Esophagus squamous epithelium (tissue), 5 donors: ENCODE measurements at places on chromosomes 4 and X.

GRCh38 chrX:33357606-33358005, 146.3 kb upstream of the DMD start:
- DNase-seq, result no peak

DNA sequence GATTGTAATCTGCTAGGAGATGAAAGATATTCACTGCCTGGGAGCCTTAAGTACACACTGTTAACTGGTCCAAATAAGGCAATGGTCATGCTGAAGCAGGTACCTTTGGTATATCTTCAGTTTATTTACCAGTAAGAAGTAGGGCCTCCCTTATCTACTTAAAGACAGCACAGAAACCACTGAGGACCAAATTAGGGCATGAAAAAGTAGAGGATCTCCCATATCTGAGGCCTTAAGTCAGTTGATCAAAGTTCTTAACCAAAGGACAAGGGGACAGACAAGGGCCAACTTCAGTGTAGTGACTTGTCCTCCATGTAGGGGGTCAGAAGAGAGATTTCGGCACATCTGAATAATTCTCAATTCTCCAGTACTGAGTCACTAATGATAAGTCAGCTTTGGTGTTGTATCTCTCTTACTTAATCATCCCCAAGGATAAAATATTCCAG, 59.1 kb downstream of the AMELX start:
- no peak for DNase-seq

- DNase-seq, result no peak
Measured at GRCh38 chrX:69389101-69389501, 115.0 kb upstream of the NALF2 start.

DNA sequence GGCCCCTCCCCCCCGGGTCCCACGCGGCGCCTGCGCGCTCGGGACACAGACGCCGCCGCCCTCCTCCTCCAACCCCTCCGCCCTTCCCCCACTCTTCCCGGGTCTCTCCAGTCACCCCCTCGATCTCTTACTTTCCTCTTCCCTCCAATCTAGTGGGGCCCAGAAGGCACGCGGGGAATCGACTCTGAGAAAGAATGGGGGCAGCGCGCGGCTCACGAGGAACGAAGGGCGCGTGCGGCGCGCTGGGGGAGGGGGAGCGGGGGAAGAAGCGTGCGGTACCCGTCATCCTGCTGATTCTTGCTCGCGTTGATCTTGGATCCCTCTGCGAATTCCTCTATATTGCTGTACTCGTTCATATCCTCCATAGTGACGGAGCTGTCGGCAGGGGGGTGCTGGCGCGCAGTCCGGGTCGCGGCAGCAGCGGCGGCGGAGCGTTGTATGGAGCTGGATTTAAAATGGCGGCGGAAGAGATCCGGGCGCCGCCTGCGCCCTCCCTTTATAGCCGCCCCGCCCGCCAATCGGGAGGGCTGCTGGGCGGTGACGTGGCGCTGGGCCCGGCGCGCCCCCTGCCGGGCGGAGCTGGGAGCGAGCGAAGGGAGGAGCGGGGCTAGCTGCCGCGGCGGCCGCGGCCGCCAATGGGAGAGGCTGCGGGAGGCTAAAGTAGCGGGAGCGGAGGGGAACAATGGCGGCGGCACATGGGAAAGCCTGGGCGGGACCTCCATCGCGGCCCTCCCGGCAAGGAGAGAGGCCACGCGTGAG, 1.1 kb downstream of the HNRNPDL start:
- DNase-seq, result peak; percentile 58

GRCh38 chrX:103687073-103687695, 685 bp upstream of the MORF4L2 start:
- DNase-seq, result peak; percentile 40

DNA sequence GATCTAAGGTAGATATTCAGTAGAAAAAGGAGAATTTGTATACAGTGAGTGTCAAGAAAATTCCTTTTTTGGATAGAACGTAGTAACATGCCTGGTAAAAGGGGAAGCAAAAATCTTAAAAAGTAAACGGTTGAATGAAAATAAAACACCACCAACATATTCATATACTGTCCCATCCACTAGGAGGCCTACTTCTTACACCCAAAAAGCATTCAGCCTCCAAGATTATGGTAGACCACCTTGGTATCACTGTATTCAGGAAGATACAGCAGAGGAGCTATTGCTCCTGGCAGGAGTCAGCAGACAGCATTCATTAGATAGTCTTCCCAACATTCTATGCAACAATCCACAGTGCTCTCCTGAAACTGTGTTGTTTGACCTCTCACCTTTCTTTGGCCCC, 274.6 kb upstream of the MAGEB2 start:
- DNase-seq, result no peak

- DNase-seq, result no peak
Measured at GRCh38 chr4:46508216-46508615, 118.3 kb upstream of the GABRA2 start.

DNA sequence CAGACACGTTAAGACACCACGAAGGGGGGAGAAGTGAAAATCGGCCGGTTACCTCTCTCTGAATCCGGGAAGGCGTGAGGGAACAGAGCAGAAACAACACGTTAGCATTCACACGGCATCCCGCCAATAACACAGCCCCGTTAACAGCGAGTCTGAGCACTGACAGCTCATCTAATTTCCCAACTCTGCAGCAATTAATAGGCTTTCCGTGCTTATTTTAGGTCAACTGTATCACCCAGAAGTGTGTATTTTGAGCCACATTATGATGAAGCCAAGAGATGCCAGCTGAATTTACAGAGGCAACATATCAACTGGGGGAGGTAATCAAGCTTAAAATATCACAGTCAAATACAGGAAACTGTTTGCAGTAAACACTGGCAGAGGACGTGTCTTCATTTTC, 92.6 kb downstream of the NSUN7 start:
- no peak for DNase-seq
